ENCODE measurements at places on chromosomes 2 and 18.

GRCh38 chr2:239693761-239694415, 293.1 kb upstream of the HDAC4 start:
- DNase-seq, result no peak

- DNase-seq, result no peak
Measured at GRCh38 chr2:233480490-233481202, 85.9 kb downstream of the USP40 start.

DNA sequence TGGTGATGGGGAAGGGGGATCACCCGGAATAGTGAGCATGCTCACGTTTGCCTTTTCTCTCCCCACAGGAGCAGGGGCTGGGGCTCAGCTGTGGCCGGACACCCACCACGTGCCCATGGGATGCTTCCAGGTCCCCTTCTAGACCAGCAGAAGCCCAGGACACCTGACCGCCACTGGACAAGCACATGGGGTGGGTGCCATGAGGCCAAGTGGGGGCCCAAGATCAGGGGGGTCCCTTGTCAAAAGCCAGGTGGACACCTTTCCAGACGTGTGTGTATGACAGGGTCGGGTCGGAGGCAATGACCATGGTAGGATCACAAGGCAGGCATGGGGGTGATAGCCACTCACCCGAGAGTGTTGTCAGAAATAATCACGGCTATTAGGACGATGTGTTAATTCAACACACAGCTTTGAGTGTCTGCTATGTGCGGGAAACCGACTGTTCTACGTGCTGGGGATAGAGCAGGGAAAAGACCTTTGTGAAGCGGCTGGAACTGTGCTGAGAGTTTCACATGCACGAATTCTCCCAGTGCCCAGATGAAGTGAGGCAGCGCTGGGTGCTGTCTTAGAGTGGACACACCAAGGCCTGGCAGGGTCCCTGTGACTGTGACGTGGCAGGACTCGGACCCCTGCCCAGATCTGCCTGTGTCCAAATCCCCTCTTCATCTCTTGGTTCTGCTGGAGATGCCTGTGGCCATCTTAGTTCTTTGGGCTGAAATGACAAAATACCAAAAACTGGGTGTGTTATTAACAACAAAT, 244.7 kb downstream of the NDUFA10 start:
- DNase-seq, result no peak

GRCh38 chr2:198307093-198307492, 502.7 kb downstream of the PLCL1 start:
- no peak for DNase-seq

DNA sequence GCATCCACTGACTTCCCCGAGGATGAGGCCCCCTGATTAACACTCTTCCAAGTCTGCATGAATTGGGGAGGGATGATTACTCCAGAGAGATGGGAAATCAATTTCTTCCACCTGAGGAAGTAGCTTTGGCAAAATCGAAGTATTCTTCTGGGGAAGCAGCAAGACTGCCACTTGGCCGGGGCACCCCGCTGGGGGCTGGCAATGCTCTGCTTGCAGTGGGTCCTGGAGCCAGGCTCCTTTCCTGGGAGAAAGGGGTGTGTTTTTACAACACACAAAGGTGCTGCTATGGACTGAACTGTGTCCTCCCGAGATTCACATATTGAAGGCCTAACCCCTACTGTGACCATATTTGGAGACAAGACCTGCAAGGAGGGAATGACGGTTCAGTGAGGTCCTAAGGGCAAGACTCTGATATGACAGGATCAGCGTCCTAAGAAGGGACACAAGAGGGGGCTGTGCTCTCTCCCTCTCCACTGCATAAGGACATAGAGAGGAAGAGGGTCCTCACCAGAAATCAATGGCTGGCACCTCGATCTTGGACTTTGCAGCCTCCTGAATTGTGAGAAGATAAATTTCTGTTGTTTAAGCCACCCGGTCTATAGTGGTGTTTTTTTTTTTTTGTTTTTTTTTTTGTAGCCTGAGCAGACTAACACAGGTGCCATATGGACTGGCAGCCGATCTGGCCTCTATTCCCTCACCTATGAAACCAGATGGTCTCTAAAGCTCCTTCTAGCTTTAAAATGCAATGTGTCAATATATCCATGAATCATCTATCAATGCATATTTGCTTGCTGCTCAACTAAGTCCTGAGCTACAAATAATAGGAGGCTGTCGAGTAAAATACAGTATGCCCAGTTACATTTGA, 3.6 kb upstream of the SMARCAL1 start:
- DNase-seq, result no peak

Measured in common myeloid progenitor, CD34-positive (primary cell).